Effector CD4-positive, alpha-beta T cell (primary cell): ENCODE measurements at places on chromosomes 4 and X.

DNA sequence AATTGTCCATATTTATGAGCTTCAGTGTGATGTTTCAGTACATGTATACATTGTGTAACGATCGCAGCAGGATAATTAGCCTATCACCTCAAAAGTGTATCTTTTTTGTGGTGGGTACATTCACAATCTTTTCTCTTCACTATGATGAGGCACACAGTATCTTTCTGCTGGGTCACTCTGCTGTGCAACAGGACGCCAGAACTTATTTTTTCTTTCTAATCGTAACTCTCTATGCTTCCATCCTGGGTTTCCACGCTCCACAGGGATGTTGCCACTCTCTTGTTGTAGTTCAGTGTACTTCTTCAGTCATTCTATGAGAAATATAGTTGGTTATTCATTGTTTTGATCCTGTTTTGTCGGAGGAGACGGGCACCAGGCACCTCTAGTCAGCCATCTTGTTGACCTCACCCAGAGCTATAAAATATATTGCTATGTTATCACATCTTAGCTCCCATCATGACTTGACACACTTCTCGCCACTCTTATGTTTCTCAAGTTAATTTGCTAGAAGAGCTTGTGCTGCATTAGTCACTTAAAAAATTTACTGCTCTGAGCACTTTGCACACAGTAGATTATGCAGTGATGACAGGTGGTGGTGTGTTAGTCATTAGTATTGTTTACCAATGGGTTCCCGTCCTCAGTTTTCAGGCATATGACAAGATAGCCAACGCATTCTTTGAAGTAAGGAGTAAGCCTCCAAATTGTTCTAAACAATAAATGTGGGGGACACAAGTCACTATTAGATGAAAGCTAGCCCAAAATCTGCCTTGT lies 1002.7 kb upstream of the PCDH7 start:
- DNase-seq, result no peak

DNA sequence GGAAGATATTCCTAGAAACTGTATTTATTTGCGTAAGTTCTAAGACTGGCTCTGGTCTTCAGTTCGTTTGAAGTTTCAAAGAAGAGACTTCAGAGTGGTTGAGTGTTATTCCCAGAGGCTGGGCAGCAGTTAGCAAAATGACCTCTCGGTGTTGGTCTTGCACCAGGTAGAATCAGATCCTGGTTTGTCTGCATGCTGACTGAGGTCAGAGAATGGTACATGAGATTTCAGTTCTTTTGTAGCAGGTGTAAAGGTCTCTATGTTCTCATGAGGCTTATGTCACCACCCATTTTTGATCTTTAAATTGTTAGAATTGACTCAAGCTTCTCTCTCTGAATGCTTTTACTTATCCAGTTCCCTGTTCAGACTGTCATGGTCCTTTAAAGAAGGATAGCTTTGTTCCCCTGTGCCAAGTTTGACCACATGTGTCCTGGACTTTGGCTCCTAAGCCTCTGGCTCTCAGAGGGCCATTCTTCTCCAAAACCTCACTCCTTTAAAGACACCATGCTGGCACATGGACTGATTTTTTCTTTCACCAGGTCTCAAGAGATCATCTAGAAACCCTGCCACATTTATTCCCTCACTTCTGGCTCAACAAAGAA lies 355.8 kb upstream of the BOD1L1 start:
- no peak for DNase-seq

- DNase-seq, result no peak
Observed at GRCh38 chrX:57422790-57423189, 136.3 kb downstream of the FAAH2 start.

- no peak for DNase-seq
Observed at GRCh38 chrX:19005909-19006308, 22.0 kb upstream of the PHKA2 start.

DNA sequence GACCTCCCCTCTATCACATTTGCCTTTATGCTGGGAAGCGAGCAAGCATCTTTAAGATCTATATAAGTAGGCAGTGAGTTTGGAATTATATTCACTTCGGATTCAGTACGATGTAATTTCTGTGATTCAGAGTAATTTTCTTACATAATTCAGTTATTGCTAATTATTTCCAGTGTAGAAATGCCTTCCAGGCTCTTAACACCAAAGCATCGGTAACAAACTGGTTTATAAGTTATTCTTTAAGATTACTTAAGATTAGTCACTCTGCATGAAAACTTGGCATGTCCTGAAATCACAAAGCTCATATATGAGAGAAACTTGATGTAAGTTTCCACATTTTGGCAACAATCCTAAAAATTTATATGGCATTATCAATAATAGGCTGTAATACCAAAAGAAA lies 120.8 kb downstream of the ADAMTS3 start:
- DNase-seq, result no peak
